Adrenal gland (tissue), 19 donors: ENCODE measurements at places on chromosomes 2 and 18. TPM values are rescaled to one million over a fixed set of nuclear protein-coding genes. Genes with fewer than 3 reads are reported as not detected.

The VIL1 gene
- polyA plus RNA-seq: 0.10 TPM

The IL36B gene
- polyA plus RNA-seq: not detected

The TBR1 gene
- not detected for polyA plus RNA-seq

The ASAP2 gene
- polyA plus RNA-seq: 5.4 TPM

The ALPP gene
- polyA plus RNA-seq: not detected
